NCI-H446 treated with DMSO at 0.1 percent for 48 hours (cell line): ENCODE measurements at places on chromosomes 13 and 19.

DNA sequence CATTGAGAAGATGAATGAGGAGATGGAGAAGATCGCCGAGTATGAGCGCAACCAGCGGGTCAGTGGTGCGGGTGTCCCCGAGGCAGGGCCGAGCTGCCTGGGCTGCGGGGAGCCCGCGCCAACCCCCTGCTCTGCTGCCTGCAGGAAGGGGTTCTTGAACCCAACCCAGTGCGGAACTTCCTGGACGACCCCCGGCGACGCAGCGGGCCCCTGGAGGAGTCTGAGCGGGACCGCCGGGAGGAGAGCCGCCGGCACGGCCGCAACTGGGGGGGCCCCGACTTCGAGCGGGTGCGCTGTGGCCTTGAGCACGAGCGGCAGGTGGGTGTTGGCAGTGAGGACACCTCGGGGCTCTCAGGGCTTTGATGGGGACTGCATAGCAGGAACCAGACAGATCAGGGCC is 8.3 kb downstream of the CCDC9 start:
- DNase-seq = no peak

DNA sequence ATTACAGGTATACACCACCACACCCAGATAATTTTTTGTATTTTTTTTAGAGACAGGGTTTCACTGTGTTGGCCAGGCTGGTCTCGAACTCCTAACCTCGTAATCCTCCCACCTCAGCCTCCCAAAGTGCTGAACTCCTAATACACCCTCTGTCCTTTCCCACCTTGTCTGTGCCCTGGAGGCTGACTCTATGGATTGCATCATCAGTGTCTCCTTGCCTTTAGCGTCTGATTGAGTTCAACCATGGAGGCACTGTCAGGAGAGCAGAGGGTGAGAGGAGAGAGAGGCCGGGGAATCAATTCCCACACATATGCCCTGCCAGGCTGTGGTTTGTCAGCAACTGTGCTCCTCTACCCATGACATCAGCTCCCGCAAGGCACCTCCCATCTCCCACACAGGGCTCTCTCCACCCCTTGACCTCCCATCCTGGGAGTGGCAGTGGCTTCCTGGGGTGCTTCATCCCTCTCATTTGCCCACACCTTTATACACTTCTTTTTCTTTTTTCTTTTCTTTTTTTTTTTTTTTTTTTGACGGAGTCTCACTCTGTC is 12.6 kb upstream of the LILRB4 start:
- DNase-seq = no peak

DNA sequence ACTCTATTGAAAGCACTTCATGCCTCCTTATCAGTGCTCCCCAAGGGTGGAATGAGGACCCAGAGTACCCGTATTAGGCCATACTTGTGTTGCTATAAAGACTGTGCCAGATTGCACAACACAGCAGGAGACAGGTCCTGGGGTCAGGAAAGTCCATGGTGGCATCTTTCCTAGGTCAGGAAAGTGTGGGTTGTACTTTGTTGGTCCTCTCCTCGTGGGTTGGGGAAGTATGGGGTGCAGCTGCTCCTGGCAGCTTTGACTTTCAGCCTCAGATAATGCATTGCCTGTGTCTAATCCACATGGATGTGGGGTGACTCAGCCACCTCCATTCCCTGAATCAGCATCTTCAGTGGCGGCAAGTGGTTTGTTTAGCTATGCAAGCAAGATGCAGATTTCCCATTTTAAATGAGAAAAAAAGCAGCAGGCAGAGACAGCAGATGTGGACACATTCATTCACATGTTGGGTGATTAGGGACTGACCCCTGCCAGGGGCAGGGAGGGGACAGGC is 8.4 kb upstream of the CYP2B6 start:
- no peak for DNase-seq

DNA sequence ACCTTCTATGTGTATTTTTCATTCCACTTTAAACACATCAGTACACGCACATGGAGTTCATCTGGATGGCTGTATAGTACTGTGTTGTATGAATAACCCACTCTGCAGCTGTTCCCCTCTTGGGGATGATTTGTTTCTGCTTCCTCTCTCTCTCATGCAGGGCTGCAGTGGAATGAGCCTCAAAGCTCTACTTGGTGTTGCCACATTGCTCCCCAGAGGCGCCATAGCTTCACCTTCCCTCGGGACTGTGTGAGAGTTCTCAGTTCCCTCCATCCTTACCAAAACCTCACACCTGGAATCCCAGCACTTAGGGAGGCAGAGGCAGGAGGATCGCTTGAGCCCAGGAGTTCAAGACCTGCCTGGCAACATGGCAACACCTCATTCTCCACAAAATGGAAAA is 28.4 kb upstream of the GPR183 start:
- no peak for DNase-seq

DNA sequence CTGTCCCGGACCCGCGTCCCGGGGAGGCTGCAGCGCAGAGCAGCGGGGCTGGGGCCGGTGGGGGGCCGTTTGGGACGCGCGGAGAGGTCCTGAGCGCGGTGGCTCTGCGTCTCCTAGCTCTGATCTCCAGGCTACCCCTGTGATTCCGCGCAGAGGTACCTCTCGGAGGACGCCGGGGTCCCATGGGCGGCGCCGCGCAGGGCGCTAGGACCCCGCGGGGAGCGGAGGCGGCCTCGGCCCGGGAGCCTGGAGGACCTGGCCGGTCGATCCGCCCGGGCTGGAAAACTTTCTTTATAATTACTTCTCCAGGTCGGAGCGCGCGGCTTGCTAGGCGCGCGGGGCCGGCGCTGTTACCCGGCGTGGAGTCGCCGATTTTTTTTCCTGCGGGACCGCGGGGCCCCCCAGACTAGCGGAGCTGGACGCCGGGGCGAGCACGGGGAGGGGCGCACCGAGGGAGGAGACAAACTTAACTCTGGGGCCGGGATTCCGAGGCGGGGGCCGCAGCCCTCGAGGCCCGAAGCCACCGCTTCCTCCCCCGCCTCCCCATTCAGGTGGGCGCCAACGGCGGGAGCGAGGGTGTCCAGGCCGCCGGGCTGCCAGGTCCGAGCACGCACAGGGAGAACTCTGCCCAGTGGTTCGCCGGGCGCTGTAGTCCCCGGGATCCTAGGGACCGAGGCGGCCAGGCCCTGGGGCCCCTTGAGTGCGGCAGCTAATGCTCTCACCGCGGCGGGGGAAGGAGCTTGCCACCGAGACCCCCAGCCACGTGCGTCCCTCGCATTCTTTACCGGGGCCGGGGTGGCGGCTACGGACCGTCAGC is 848 bp upstream of the CEBPA start:
- DNase-seq = no peak

GRCh38 chr13:73751290-73751689 is 382.9 kb downstream of the KLF12 start:
- no peak for DNase-seq

- no peak for DNase-seq
Observed at GRCh38 chr19:1105008-1105872, 1.4 kb downstream of the GPX4 start.

- DNase-seq = no peak
Observed at GRCh38 chr19:35843676-35844481, 8.4 kb downstream of the NPHS1 start.
